ENCODE measurements at places on chromosomes 2 and 18.

DNA sequence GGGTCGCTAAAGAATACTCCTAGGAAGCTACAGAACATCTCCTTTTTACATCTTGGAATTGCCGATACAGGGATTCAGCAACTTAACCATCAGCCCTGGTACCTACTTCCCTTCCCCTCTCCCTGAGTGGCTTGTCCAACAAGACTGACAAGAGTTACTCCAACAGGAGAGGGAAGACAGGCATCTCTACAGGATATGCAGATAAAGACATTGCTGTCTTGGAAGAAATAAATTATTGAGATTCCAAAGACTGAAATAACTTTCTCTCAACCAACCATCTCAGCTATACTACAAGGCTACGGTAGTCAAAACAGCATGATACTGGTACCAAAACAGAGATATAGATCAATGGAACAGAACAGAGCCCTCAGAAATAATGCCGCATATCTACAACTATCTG lies 87.2 kb downstream of the TRABD2A start:
- DNase-seq, result no peak

- no peak for DNase-seq
Measured at GRCh38 chr2:142920571-142920970, 43.1 kb downstream of the KYNU start.

DNA sequence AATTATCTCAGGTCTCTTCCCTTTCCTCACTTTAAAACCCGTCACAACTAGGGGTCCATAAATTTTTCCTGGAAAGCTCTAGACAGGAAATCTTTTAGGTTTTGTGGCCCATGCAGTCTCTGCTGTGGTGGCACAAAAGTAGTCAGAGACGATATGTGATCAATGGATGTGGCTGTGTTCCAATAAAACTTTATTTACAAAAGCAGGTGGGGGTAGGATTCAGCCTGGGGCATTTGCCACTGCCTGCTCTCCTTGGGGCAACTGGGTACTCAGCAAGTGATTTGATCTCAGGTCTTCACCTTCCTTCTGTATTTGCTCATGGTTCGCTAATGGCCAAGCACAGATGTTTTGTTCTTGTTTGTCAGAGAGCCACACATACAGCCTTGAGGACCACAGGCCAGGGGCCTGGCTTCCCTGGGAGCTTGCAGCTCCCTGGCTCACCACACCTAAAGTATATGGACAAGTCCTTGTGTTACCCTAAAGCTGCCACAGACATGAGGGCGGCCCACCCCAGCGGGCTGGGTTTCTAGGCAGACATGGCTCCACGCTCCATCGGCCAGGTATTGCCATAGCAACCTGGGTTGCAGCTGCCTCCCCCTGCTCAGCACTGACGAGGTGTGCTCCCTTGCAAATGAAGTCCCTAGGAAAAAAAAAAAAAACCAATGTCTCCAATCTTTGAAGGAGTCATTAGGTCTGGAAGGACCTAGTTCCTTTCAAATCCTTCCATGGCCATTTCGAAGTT lies 89.7 kb upstream of the YWHAQ start:
- DNase-seq, result peak; percentile 62

- DNase-seq, result no peak
Measured at GRCh38 chr2:202871300-202872141, at the start of gene ICA1L. Gene ICA1L, minus strand, starts transcription at chr2:202871766. Its CDS starts 42,757 bp downstream, at chr2:202829009.

GRCh38 chr18:54975598-54975997 lies 16.3 kb upstream of the CCDC68 start:
- no peak for DNase-seq

DNA sequence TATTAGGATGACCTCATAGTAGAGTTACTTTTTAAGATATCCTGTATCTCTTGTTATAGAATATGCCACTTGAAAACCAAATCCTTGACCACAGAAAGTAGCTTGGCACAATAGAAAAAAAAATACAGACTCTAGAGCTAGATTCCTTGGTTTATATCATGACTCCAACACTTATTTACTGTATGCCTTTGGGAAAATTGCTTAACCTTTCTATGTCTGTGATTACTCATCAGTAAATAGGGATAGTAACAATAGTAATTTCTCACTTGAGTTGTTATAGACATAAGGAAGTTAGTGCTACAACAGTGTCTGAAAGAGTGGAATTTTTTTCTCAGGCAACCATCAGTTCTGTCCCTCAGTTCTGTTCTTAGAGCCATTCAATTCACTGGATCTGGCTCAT lies 193.8 kb downstream of the GULP1 start:
- no peak for DNase-seq

GRCh38 chr18:2617401-2617998 lies 38.0 kb upstream of the SMCHD1 start:
- no peak for DNase-seq

GRCh38 chr2:176885001-176885643 lies 327.5 kb upstream of the HNRNPA3 start:
- DNase-seq, result no peak

DNA sequence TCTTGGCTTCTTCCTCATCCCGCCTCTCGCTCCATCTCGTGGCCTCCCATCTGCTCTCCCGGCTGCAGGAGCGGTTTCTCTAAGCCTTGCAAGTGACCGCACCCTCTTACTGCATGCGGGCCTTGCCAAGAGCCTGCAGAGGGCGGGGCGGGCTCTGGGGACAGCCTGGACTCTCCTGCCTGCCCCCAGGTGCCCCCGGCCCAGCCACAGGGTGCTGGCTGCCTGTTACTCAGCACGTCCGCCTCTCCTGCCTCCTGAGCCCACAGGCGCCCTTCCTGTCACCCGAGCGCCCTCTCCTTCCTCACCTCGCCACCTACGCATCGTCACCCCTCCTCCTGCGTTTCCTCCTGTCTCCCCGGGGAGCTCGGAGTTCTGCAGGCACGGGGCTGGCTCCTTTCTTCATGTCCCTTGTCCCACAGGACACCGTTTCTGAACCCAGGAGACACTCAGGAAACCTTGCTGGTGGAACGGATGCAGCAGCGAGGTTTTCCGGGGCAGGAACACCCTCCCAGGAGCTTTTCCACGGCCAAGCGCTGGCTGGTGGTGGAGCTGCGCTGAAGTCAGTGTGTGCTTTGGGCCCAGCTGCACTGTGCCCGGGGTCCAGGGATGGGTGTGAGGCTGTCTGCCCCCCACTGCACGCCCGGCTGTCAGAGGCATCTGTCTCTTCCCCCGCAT lies 28.5 kb downstream of the HPCAL1 start:
- DNase-seq, result no peak

DNA sequence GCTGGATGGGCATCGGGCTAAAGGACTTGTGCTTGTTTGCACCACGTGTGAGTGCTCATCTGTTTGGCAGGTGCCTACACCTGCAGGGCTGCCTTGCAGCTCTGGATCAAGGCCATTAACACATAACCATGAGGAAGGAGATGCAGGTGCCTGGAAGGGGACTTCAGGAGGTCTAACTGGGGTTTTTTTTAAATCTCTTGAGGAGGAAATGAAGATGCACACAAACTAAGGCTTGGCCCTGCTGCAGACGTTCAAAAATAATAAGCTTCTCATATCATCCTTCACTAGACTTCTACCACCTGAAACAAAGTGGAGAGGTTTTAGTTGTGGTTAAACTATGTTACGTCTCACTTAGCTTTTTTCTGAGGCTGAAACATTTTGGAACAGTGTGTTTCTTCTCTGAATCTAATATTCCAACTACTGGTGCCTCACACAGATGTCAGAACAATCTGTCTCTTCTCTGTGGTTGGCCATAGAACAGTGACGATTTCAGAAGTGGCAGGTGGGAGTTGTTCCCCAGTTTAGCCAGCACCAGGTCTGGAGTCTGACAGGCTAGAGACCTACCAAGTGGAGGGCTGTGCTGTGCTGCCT lies 36.5 kb downstream of the BCL2L11 start:
- DNase-seq, result no peak

- no peak for DNase-seq
Measured at GRCh38 chr2:42849311-42849710, 56.9 kb upstream of the HAAO start.

DNA sequence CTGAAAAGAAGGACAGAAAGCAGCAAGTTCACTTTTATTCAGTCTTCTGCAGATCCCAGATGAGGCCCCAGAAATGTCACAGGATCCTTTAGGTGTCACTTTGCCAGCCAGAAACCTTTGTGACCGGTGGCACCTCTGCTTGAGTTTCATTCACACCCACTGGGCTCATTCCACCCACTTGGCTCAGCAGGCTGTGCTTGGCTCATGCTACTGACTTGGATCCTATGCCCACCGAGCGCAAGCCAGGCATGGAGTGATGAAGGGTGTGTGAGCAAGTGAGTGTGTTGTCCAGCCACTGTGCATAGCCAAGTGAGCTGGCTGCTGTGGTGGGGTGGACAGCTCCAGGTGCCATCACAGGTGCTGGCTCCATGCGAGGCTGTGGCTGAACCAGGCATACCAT lies 357.0 kb upstream of the GULP1 start:
- DNase-seq, result no peak

- no peak for DNase-seq
Measured at GRCh38 chr18:68667121-68667520, 47.8 kb downstream of the TMX3 start.

DNA sequence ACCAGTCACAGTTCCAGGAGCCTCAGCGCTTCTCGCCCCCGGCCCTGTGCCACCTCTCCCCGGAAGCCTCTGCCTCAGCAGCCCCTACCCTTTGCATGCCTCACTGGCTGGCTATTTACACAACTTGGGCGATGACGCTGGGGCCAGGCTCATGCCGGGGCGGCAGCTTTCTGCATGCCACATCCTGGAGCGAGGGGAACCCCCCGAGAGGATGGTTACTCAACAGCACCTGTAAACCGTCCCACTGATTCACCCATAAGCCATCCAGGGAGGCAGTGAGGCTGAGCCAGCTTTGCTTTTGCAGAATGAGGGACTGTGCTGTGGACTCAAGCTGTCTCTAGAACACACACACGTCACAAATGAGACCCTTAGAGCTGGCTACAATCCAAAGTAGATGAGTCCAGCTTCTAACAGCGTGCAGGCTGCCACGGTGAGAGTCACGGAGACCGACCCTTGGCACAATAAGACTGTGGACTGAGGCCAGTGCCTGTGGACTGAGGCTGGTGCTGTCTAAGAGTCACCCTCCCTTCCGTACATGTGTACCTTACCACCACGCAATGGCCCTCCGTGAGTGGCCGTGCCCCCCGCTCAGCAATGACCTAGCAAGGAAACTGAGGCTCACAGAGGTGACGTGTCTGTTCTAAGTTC lies 45.6 kb upstream of the ODC1 start:
- DNase-seq, result no peak

DNA sequence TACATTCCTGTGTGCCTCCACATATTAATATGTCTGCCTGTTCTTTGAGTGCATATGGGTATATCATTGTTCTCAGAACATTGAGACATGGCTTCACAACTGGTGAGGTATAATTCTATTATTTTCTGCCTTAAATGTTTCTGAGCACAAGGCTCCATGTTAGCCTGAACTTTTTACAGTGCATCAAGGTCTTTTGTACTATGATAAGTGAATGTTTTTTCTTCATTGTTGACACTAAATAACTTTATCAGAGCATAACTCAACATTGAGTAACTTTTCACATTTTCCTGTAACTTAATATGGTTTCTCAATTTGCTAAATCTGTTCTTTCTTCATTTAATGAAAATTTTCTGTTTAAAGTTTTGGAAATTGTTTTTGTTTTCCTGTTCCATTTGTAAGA lies 262.9 kb downstream of the HNMT start:
- DNase-seq, result no peak

- no peak for DNase-seq
Measured at GRCh38 chr2:75047189-75047991, 88.9 kb downstream of the POLE4 start.

- DNase-seq, result no peak
Measured at GRCh38 chr18:39555496-39555895, 1989.9 kb upstream of the CELF4 start.

DNA sequence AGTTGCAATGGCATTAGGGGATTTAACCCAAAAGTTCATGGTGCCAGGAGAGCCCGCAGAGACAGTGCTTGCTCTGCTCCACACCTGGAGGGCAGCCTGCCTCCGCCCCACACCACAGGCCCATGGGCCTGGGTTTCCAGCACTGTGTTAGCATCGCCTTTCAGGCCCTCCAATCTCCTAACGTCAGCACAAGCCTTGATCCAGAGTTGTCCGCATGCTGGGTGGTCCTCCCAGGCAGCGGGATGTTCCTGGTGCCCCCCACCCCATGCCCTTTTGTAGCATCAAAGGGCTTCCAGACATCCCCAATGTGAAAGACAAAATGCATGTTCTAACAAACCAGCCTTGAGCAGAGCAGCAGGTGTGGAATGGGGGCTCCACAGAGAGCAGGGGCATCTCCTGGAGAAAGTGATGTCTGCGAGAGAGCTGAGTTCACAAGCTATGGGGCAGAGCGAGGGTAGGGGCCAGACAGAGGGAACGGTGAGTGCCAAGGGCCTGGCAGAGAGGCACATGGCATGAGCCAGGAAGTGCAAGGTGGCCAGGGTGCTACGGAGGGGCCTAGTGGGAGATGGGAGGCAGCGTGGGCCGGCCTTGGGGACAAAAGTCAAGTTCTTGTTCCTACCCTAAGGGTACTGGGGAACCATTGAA lies 119.2 kb downstream of the CYP26B1 start:
- no peak for DNase-seq

- DNase-seq, result no peak
Measured at GRCh38 chr2:42132966-42133641, 36.0 kb upstream of the EML4 start.

GRCh38 chr18:46220116-46220515 lies 115.9 kb downstream of the HAUS1 start:
- no peak for DNase-seq

GRCh38 chr2:26537069-26537825 lies 59.3 kb upstream of the OTOF start:
- no peak for DNase-seq

- no peak for DNase-seq
Measured at GRCh38 chr2:140489193-140489592, 1641.6 kb downstream of the LRP1B start.

DNA sequence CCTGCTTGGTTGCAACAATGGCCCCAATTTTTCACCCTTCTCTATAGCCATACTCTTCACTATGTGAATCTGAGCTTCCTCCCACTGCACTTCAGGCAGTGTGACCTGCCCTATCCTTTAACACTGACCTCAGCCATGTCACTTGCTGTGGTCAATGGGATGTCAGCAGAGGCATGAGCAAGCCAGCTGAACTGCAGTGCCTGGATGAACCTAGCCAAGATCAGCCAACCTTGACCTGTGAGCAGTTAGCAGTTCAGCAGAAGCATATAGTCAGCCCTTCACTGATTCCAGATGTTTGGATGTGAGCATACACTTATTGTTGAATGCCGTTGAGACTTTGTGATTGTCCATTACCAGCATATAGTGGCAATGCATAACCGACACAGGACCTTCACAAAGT lies 63.4 kb upstream of the BOD1L2 start:
- DNase-seq, result no peak

DNA sequence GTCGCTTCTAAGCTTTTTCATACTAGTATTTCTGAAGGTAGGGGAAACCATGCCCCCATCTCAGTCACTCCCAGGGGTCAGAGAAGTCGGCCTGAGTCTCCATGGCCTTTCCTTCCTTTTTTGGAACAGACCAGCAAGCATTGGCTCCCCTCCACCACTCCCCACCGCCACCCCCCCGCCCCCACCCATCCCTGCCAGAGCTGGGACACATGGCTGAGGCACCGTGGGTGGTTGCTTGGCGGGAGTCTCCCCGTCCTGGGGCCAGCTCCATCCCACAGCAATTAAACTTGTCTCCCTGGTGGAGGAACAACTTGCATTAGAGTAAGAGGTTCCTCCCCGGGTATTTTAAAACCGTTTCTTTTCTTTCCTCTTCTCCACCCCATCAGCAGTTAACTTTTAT lies 100.8 kb upstream of the TFPI start:
- DNase-seq, result no peak

- DNase-seq, result no peak
Measured at GRCh38 chr2:217842017-217842416, 160.8 kb downstream of the TNS1 start.

GRCh38 chr18:67219821-67220220 lies 296.7 kb downstream of the DSEL start:
- no peak for DNase-seq

- peak; percentile 46 for DNase-seq
Measured at GRCh38 chr2:26712486-26713465, 20.3 kb downstream of the KCNK3 start.

All from NCI-H1436 treated with DMSO at 0.1 percent for 48 hours (cell line).